ENCODE measurements at places on chromosomes 13 and 19.

DNA sequence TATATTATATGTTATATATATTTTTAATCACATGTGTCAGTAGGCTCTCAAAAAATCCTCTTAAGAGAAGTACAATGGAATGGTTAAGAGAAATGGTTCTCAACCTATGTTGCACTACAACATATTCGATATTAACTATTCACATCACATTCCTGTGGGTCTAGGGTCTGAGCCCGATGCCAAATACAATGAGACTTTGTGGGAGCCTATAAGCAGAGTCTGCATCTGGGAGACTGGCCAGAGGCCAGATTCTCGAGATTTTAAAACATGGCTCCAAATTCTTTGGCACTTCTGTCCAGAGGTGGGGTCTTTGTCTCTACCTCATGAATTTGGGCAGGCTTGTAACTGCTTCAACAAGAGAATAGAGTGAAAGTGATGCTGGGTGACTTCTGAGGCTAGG lies 79.4 kb upstream of the NBEA start:
- DNase-seq: no peak

DNA sequence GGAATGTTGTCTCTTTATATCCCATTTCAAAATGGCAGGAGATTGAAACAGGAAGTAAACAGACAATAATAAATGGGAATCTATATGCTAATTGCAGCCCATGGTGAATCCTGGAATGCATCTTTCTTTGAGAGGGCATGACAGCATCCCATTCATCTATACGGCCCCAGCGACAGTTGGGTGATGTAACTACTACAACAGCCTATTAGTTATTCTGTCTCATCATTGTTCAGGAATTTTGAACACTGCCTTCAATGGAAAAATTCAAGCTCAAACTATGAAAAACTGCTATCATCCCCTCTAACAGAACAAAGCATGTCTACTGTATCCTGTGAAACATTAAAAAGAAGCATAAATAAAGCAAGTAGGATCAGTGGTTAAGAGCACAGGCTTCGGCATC lies 262.1 kb downstream of the DCT start:
- DNase-seq: no peak

GRCh38 chr19:49889687-49890348 lies 6.9 kb downstream of the IL4I1 start:
- peak; percentile 58 for DNase-seq

DNA sequence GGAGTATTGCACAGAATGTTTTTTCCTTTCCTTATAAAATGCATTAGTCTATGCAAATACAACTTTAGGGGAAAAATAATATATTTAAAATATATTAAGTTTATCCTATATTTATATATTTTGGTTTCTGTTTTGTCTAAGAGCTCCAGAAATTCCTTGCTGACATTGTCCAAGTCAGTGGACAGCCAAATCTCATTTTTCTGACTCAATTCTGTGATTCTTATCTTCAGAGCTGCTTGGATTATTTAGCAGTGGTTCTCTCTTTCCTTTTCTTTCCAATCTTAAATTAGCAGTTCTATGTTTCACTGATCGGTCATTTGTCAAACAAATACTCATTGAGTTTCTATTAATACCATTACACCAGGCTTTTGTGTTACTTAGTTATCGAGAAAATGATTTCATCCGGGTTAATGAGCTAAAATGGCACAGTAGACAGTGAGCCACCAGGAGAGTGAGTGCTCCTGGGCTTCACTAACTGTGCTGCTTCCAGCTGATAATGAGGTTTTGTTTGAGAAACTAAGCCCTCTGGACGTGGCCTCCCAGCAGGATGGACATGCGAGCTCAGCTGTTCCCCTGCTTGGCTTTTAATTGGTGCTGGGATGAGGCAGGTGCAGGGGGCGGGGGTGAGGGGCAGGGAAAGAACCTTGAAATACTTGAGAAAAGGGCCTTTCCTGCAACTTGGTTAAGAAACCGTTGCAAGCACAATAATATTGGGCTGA lies 44.0 kb downstream of the ATP11A start:
- DNase-seq: no peak

Measured in stimulated activated CD8-positive, alpha-beta memory T cell treated with anti-CD3 and anti-CD28 coated beads, Interleukin-4, amount 100 ng/mL, for 4 hours (primary cell).